ENCODE measurements at places on chromosomes 6 and 20.

- no peak for DNase-seq
These were observed 104.3 kb downstream of the EDN3 start for GRCh38 chr20:59404749-59405148.

DNA sequence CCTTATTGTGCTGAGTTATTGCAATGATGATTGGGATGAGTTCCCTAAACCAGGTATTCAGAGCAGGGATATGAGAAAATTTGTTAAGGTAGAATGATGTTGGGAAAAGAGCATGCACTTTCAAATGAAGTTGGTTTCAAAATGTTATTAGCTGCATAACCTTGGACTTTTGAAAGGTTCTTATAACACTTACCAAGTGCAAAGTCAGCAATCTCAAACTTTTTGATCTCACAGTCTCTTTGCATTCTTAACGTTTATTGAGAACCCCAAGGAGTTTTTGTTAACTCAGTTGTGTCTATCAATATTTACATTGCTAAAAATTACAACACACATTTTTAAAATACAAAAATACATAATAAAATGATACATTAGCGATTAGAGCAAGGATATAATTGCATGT is 802.4 kb downstream of the PHF3 start:
- no peak for DNase-seq

DNA sequence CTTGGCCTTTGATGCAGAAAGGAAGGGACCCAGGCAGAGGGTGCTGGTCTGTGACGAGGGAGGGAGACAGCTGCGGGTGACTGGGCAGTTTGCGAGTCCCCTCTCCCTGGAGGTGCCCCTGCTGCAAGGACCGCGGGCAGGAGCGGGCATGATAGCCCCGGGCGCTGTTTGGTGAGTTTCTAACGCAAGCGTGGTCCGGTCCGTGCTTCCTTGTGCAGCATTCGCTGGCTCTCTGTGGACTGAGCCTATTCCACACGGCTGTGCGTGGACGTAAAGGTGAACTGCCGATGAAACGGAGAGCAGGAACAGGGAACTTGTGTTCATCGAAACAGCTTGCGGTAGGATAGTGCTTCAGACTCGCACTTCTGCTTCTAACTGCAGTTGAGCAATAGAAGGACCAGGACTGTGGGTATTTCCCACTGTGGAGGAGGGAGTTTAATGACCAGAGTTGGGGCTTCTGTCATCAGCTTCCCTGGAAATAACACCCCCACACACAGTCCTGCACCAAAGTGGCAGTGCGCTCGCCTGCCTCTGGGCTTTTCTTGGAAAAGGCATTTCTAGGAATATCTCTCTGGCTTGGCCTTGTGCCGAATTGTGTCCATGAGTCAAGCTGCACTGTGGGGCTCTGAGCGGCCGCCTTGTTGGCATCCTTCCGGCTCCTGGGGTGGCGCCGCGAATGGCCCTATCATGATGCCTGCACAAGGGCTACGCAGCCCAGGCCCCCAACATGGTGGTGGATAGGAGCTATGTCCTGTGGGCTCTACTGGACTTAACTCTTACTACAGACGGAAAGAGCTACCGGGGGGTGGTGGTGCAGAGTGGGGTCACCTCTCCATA is 48.9 kb downstream of the DUSP22 start:
- no peak for DNase-seq

DNA sequence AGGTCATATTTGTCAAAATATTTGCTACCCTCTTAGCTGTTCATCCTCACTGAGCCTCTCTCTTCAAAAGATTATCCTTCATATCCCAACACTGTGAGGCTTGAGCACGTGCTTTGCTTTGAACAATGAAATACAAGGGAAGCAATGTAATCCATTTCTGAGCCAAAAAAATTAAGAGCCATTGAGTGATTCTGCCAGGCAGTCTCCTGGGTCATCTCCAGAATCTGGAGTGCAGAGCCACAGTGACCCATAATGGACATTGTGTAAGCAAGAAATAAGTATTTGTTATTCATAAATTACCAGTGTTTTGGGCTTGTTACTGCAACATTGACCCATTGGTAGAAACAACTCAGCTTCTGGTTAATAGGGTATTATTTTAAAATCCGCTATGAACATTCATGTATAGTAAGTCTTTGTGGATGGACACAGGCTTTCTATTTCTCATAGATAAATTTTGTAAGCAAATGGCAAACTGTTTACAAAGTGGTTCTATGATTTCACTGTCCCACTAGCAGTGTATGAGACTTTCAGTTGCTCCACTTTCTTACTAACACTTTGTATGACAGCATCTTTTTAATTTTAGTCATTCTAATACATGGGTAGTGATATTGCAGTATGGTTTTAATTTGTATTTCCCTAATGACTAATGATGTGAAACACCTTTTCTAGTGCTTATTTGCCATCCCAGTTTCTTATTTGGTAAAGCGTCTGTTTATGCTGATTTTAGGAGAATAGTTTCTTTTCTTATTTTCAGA is 358.2 kb downstream of the PLCB1 start:
- no peak for DNase-seq

DNA sequence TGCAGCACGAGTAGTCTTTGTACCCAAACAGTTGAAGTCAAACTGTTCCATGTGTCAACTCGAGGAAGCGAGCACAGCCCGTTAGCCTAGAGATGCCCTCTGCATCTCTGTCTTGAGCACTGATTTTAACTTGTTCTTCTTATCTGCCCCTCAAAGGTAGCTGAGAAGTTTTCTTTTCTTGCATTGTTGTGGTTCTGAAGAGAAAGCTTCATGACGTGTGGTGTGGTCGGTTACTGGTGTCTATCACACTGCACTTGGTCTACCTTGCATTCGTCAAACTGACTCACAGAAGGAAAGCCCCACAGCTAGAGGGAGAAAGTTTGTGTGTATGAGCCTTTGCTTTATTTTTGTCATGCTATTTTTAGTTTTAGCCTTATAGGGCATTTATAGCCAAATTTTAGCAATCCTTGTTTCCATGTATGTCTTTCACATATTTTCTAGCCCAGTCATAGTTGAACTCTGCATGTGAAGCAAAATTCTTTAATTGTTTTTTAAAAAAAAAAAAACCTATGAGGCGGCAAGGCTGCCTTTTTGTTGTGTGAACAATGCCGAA is 115.1 kb downstream of the JAG1 start:
- DNase-seq: no peak

DNA sequence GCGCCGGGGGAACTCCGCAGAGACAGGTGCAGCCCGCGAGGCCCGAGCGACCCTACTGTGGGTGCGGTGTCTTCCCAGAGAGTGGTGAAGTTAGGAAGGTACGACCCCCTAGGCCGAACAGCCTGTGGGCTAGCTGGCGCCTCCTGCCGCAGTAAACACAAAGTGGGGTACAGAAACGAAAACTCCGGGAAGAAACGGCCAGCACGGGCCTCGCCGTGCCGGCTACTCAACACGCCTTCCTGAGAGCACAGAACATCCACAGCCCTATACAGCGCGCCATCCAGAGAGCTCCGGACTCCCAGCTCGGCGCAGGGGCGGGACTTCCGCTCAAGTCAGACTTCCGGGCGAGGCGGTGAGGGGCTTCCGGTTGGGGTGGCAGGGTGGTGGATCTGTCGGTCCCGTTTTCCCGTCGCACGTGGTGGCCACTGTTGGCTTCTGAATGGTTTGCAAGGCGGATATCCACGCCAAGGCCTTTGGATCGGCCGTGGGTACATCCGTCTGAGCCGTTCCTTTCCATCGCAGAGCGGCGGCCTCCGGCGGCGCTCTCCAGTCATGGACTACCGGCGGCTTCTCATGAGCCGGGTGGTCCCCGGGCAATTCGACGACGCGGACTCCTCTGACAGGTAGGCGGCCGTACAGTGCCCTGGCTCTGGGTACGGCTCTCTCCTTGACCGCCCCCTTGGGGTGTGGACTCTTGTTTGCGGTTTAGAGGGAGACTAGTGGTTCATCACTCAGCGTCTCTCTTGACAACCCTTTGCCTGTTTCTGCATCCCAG is at the start of the genes CAGE1 and RIOK1:
Gene CAGE1 (minus strand): TSS at position 292 of the 775 bp plus-strand sequence. CDS start 2,569 bp downstream, outside the sequence.
Gene RIOK1 (plus strand): TSS at position 358 of the 775 bp plus-strand sequence. CDS start 195 bp downstream, at position 553.
- peak; percentile 93 for DNase-seq

DNA sequence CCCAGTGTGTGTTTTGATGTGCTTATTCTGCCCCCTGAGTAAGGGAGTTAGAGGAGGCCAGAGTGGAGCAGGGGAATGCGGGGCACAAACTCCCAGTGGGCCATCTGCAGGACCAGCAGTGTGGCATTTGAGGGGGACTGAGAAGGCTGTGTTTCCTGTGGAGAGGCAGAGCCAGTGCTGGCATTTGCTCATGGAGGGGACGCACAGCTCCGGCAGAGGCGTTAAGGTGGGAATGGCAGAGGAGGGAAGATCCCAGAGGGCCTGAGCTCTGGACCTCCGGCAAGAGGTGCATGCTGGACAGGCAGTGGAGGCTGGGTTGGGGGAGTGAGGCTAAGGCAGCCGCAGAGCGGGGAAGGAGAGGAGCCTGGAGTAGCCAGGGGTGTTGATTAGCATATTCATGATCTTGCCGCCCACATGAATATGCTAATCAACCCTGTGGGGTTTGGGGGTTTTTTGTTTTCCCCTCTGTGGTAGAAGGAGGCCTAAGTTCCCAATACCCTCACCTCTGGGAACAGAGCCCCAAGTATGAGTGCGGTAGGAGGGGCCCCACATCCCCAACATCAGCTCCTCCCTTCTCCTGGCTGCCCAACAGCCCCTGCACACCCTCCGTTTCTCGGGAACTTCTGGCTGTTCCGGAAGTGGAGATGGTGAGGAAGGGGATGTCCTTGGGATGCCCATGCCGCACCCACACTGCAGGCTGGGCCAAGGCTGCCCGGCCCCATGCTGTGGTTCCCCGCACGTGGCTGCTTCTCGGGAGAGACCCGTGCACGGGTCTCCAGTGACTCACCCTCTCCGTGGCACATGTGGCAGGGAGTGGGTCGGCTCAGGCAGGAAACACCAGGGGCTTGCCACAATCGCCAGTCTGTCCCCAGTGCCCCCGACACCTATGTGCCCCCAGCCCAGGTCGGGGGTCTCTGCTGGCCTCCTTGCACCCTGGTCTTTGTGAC is 33.8 kb downstream of the DLGAP4 start:
- DNase-seq: no peak

DNA sequence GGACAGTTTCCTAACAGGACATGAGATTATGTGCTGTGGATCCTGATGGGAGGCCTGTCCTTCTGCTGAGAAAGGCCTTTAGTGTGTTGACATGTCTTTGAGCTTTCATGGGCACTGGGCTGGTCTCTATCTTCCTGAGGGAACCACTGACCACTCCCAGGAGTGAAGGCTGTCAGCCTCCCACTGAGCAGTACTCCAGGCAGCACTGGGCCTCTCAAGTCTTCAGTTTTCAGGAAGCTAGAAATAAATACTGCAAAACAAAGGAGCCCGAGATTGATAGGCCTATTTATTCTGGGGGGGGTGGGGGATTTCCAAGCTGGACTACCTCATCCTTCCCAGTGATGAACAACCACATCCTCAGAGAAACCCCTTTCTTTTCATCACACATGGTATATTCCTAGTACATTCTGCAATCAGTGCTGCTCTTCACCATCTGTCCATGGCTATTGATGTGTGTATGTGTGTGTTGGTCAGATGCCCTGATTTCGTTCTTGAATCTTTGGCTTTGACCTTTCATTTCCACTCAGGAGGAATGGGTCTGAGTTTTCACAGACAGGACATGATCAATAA is 180.9 kb upstream of the SPTLC3 start:
- no peak for DNase-seq

DNA sequence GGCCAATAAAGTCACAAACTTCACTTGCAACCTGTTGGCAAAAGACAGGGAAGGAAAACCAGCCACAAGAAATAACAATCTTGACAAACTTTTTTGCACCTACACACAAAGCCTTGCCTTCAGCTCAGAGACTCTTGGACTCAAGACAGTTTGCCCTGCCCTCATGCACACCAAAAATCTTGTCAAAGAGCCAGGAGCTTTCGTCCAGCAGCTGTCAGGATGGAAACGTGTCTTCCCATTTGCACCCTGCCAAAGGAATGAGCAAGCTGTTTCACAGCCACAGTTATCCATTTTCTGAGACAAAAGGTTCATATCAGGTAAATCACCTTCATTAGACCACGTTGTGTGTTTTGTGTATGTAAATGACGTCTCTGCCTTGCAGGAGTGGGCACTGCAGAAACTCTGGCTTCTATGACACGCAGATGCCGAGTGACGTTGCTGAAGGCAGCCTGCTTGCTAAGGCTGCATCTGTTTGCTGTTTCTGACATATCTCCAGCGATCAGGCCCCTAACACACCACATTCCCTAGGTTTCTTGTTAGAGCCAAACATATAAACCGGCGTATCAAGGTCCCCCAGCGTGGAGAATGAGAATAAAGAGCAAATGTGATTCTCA is 193.4 kb downstream of the SYNDIG1 start:
- no peak for DNase-seq

GRCh38 chr6:162325051-162325450 is 402.5 kb downstream of the PRKN start:
- DNase-seq: no peak

Data from activated CD4-positive, alpha-beta T cell treated with anti-CD3 and anti-CD28 coated beads, Interleukin-2, amount 50 U/mL, for 4 hours (primary cell).